Muscle of leg (tissue), 16 donors: ENCODE measurements at places on chromosomes 12 and 14. TPM values are rescaled to one million over a fixed set of nuclear protein-coding genes. Genes with fewer than 3 reads are reported as not detected.

DNA sequence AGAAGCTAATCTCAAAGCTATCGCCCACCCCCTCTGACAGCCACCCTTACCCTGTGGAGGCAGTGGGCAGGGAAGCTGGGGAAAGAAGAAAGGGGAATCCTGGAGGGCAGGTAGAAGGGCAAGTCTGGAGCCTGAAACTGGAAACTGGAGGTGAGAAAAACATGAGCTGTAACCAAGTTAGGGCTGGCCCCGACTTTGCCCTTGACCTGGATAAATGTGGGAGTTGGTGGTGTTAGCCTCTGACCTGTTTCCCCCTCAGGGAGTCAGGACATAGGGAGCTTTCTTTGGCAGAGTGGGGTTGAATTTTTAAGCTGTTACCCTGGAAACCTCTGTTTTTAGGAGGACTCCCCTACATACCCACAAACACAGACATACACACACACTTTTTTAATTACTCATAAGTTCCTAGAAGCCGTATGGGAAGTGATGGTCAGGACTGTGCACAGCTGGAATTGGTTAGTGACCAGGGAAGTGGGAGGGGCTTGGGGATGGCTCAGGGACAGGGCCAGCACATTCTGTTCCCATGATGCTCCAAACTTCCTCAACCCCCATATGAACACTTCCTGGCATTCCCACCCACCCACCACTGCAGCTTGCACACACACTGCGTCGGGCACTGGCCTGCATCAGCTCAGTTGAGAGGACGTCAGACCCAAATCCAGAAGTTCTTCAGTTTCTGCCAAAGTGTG is 5.0 kb upstream of the MMP19 start:
- peak; percentile 99 for DNase-seq
- H3K27ac ChIP-seq: peak overlapping the region; percentile 93
- no peaks in the 10 kb centered on the region for H3K36me3 ChIP-seq
- H3K4me1 ChIP-seq: peaks cover 34% of the 10 kb centered on the region
- H3K27me3 ChIP-seq: no peaks in the 10 kb centered on the region

DNA sequence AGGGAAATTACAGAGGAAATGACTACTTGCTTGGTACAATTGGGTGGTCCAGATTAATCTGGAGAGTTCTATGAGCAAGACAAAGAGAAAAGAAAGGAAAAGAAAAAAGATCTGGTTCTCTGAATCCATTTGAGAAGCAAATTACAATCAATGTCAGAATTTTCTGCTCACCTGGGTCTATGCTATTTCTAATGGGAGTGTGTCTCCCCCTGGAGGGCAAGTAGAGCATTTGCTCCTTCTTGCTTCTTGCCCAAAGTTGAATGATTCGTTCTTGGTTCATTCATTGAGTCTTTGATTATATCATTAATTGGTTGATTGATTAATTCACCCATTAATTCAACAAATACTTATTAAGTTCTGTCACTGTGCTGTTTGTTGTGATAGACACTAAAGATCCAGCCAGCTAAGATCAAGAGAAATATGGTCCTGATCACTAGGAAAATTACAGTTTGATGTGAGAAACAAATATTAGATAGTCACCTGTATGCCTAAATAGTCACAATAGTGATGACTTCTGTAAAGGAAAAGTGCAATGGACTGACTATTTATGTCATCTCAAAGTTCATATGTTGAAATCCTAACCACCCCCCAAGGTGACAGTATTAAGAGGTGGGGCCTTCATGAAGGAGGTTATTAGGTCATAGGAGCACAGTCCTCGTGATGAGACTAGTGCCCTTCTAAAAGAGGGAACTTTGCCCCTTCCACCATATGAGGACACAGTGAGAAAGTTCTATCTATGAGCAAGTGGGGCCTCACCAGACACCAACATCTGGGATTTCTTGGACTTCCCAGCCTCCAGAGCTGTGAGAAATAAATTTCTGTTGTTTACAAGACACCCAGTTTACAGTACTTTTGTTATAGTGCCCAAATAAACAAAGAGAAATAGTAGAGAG is 8.0 kb upstream of the ASB8 start:
- H3K27ac ChIP-seq: no peak overlapping the region
- no peak overlapping the region for H3K4me3 ChIP-seq
- no peaks in the 10 kb centered on the region for H3K4me1 ChIP-seq
- peak; percentile 68 for DNase-seq

GRCh38 chr14:29548948-29549370 is 378.7 kb downstream of the PRKD1 start:
- H3K36me3 ChIP-seq: no peaks in the 10 kb centered on the region
- no peaks in the 10 kb centered on the region for H3K27me3 ChIP-seq
- H3K4me1 ChIP-seq: no peaks in the 10 kb centered on the region
- H3K4me3 ChIP-seq: no peak overlapping the region
- no peak overlapping the region for H3K27ac ChIP-seq
- DNase-seq: peak; percentile 68

DNA sequence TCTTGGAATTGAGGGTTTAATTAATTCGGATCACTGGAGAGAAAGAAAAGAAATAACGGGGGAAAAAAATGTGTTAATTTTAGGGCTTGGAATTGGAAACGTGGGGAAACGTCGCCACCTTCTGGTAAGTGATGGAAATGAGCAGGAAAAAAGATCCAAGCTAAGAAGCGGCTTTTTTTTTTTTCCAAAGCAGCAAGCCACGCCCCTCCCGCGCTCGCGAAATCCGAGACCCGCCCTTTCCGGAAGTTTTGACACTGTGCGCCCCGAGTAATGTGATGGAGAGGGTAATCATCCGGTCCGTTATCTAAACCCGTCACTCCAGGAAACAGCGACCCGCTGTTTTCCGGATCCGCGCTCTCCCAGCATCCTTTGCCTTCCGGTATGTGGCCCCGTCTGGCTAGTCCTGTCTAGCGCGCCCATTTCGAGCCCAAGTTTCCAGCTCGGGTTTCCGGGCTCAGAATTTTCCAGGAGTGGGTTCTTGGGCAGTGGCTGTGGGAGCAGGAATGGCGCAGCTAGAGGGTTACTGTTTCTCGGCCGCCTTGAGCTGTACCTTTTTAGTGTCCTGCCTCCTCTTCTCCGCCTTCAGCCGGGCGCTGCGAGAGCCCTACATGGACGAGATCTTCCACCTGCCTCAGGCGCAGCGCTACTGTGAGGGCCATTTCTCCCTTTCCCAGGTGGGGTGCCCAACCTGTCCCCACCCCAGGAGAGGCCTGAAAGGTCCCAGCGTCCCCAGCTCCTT is at the start of gene ALG10B:
TSS of gene ALG10B (plus strand) at position 384 of the 739 bp plus-strand sequence. CDS start at position 504, 120 bp downstream.
- H3K4me3 ChIP-seq: peak within 1 kb of the TSS; percentile 72
- H3K27ac ChIP-seq: peak within 1 kb of the TSS; percentile 92
- H3K4me1 ChIP-seq: peaks cover 4% of the 10 kb centered on the region
- H3K36me3 ChIP-seq: no peaks in the 10 kb centered on the region

DNA sequence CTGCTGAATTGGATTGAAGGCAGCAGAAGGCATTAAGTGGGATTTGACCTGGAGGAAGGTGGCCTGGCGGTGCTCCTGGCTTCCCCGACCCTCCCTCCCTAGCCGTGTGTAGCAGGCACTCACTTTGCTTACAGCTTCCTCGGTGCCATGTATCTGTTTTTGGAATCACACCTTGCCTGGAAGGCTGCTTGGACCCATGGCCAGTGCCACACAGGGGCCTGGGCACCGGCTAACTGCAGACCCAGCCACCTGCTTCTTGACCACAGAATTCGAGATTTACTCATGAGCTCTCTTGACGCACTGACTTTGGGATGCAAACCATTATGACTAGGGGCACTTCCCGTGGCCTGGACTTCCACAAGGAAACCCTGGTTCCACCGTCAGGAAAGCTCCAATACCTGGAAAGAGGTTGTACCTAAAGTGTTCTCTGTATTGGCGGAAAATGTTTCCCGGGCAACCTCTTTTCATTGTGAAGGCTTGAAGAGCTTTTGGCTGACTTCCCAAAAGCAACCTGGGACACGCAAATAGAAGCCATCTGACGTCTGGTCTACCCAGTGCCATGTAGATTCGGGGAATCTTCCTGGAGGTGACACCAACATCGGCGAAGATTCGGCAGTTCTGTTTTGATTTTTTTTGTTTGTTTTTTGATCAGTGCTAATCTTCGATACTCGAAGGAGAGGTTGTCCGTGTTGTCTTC is 125.6 kb upstream of the RTL1 start:
- no peak overlapping the region for H3K27ac ChIP-seq
- DNase-seq: no peak
- H3K4me1 ChIP-seq: peaks cover 20% of the 10 kb centered on the region
- H3K27me3 ChIP-seq: no peaks in the 10 kb centered on the region

DNA sequence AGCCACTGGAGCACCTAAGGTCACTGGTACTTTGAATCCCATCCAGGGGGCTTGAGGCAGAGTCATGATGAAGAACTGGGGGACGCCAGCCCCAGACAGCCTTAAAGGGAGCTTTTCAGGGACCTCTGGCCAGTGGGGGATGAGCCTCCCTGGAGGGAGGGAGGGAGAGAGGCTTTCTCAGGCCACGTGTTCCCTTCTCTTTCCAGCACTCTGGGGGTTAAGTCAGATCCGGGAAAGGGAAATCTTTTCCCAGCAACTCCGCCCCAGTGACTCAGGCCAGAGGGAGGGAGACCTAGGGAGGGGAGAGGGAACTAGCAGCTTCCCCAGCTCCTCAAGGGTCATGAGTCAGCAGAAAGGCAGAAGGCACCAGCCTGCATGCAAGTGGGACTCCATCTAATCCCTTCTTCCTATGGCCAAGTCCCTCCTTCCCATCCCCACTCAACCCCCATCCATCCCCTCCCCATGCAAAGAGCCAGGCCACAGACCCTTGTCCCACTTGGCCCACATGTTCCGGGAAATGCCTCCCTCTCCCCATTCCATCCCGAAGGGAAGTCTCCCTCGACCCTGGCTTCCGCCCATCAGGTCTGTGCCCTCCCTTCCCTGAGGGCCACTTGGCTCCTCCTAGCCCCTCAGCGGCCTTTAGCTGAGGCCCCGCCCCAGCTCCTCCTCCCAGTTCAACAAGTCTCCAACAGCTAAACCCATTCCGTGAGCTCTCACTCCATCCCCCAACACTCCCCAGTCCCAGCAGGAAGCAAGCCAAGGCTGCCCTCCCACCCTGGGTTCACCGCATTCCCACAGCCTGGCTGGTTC is 5.6 kb downstream of the TNFRSF1A start:
- peaks cover 35% of the 10 kb centered on the region for H3K36me3 ChIP-seq
- peaks cover 73% of the 10 kb centered on the region for H3K4me1 ChIP-seq
- peak overlapping the region; percentile 38 for H3K4me3 ChIP-seq
- DNase-seq: peak; percentile 99

- no peak overlapping the region for H3K27ac ChIP-seq
- no peaks in the 10 kb centered on the region for H3K27me3 ChIP-seq
- no peaks in the 10 kb centered on the region for H3K36me3 ChIP-seq
- no peak overlapping the region for H3K4me3 ChIP-seq
- DNase-seq: no peak
These were observed 211.9 kb upstream of the FAR2 start for GRCh38 chr12:28937196-28937595.

- no peak overlapping the region for H3K27ac ChIP-seq
- peaks cover 23% of the 10 kb centered on the region for H3K4me1 ChIP-seq
- H3K4me3 ChIP-seq: no peak overlapping the region
- no peak for DNase-seq
- H3K36me3 ChIP-seq: peaks cover 78% of the 10 kb centered on the region
- no peaks in the 10 kb centered on the region for H3K27me3 ChIP-seq
These were observed 15.3 kb downstream of the TCHP start for GRCh38 chr12:109915171-109916040.

- H3K36me3 ChIP-seq: no peaks in the 10 kb centered on the region
- H3K27ac ChIP-seq: no peak overlapping the region
- H3K4me3 ChIP-seq: no peak overlapping the region
These were observed 15.2 kb downstream of the RFX4 start for GRCh38 chr12:106598003-106598402.

DNA sequence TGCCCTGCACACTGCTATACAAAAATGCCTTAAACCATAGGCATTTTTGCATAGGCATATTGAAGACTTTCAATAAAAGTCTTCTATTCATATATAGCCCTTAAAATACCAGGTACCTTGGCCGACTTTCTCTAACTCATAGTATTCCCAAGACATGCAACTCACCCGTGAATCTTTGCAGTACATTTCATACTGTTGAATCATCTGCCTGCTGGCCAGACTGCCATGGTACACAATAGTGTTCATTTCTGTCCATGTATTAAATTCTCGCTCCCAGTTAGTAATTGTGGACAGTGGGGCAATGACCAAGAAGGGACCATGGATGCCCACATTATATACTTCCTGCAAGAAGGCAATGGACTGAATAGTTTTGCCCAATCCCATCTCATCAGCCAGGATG is 24.3 kb upstream of the SUPT16H start:
- H3K4me3 ChIP-seq: no peak overlapping the region
- no peaks in the 10 kb centered on the region for H3K4me1 ChIP-seq
- H3K27ac ChIP-seq: no peak overlapping the region
- no peak for DNase-seq

The OTUB2 gene
- total RNA-seq: 0.93 TPM

GRCh38 chr14:54606178-54606577 is 39.2 kb downstream of the SAMD4A start:
- peaks cover 8% of the 10 kb centered on the region for H3K4me1 ChIP-seq
- peak; percentile 60 for DNase-seq
- peak overlapping the region; percentile 79 for H3K27ac ChIP-seq
- peaks cover 6% of the 10 kb centered on the region for H3K36me3 ChIP-seq
- H3K27me3 ChIP-seq: no peaks in the 10 kb centered on the region

DNA sequence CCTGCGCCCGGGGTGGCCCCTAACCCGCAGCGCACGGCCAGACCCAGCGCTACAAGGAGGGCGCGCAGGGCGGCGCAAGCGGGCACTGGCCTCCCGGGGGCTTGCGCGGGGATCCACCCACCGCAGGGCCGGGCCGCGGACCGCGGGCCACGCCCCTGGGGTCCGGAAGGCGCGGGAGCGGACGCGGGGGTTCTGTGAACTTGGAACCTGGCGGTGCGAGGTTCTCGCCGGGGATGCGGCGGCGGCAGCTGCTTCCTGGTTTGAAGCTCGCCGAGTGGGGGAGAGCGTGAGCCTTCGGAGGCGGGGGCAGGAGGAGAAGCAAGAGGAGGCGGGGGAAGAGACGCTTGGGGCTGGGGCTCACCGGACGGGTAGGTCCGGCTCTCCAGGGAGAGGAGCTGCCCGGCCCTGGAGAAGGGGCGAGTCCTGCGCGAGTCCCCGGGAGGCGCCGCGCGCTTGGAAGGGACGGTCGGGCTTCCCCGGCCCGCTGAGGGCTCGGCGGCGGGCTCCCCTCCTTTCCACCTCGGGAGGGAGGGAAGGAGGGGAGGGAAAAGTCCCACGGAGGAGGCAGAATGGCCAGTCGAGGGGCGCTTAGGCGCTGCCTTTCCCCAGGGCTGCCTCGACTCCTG is at the start of gene PRKCH:
TSS of gene PRKCH (plus strand) at position 195 of the 626 bp plus-strand sequence. CDS start 523 bp downstream, outside the sequence.
- peak within 1 kb of the TSS; percentile 69 for H3K27ac ChIP-seq
- H3K27me3 ChIP-seq: peaks cover 46% of the 10 kb centered on the region
- DNase-seq: peak; percentile 71
- H3K36me3 ChIP-seq: no peaks in the 10 kb centered on the region
- peaks cover 14% of the 10 kb centered on the region for H3K4me1 ChIP-seq

DNA sequence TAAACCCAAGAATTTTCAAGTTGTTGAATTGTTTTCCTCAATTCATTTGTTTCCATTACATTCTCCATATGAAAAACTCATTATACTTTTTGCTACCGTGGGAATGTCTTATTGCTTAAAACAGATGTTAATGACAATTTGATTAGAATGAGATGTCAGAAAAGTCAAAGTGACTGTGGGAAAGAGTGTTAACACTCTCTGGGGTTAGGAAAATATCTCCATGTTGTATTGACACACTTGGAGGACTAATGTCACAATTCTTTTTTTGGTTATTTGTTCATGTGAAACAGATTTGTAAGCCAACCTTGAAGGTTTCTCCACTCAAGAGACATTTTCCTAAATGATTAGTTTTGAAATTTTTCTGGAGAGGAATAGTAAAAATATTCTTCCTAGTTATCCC is 47.2 kb upstream of the CMAS start:
- peak; percentile 37 for DNase-seq
- peak overlapping the region; percentile 56 for H3K27ac ChIP-seq
- H3K4me1 ChIP-seq: no peaks in the 10 kb centered on the region
- H3K27me3 ChIP-seq: no peaks in the 10 kb centered on the region
- H3K36me3 ChIP-seq: no peaks in the 10 kb centered on the region
